IMR-90 (cell line): ENCODE measurements at places on chromosomes 1 and 21.

GRCh38 chr1:201404055-201404454, 4.9 kb upstream of the LAD1 start:
- DNase-seq: no peak

DNA sequence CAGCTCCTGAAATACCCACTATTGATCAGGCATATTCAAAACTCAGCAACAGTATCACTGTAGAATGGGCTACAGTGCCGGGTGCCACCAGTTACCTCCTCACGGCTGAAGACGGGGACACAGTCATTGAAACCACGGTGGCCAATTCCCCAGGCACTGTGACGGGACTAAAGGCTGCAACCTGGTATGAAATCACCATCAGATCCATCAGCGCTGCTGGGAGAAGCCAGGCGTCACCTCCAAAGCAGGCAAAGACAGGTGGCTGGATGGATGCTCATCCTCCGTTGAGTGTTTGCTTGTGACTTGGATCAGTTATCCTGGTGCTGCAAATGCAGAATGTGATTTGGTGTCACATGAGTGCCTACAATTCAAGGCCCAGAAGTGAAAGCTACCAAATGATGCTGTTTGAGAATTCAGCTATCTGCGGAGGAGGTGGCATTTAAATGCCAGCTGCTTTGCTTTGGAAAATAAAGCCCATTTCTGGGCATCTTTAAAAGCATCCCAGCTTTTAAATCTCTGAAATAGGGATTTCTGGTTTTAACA, 5.1 kb downstream of the FNDC7 start:
- no peak for DNase-seq

DNA sequence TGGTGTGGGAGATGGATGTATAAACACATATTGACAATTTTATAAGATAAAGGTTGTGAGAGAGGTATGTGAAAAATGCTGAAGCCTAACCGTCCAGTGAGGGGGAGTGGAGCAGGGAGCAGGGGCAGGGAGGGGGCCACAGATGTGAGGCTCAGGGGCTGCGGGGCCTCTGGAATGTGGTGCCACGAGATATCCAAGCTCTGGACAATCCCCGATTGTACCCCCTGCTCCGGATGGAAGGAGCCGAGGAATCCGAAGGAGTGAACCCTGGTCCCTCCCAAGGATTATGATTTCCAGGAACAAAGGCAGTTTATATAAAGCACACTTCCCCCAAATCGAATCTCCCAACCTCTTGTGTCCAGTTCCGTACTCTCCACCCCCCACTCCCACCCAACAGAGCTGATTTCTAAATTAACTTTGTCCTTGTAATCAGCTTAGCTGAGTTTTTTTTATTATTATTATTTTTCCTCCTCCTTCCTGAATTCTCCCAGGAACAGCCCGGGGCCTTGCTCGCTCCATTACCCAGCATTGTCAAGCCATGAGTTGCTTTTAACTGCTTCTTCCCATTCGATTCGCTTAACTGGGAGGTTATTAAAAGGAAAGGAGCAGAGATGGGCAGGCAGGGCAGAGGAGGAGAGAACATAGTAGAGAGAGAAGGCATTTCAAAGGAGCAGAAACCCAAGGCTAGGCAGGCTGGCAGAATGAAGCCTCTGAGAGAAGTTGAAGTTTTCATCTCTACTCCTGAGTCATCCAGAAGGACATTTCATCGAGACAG, 9.4 kb downstream of the KIRREL1 start:
- DNase-seq: peak; percentile 61

DNA sequence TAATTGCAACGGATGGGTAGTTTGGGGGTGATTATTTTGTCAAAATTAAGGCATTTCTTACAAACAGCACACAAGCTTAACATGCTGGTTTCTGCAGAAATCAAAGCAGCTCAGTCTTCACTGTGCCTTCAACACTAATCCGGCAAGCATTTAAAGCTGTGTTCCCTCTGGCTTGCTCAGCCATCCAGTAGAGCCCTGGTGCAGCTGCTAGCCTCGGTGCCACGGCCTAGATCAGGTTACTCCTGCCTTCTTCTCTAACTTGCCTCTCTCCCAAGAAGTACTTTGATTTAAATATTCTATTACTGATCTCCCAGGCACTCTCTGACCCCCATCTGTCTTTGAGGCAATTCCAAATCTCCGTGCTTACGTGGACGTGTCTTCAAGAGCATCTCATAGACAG, 85.6 kb downstream of the GREM2 start:
- peak; percentile 56 for DNase-seq

- peak; percentile 65 for DNase-seq
Observed at GRCh38 chr1:109181085-109181806, 32.5 kb upstream of the SARS1 start.

GRCh38 chr1:203215573-203215972, 13.9 kb downstream of the CHIT1 start:
- DNase-seq: no peak

- no peak for DNase-seq
Observed at GRCh38 chr1:246790364-246790763, 66.2 kb downstream of the SCCPDH start.

- DNase-seq: peak; percentile 57
Observed at GRCh38 chr1:236103646-236104218, 38.6 kb upstream of the GPR137B start.

- no peak for DNase-seq
Observed at GRCh38 chr1:33271666-33272505, 15.6 kb downstream of the ZNF362 start.

DNA sequence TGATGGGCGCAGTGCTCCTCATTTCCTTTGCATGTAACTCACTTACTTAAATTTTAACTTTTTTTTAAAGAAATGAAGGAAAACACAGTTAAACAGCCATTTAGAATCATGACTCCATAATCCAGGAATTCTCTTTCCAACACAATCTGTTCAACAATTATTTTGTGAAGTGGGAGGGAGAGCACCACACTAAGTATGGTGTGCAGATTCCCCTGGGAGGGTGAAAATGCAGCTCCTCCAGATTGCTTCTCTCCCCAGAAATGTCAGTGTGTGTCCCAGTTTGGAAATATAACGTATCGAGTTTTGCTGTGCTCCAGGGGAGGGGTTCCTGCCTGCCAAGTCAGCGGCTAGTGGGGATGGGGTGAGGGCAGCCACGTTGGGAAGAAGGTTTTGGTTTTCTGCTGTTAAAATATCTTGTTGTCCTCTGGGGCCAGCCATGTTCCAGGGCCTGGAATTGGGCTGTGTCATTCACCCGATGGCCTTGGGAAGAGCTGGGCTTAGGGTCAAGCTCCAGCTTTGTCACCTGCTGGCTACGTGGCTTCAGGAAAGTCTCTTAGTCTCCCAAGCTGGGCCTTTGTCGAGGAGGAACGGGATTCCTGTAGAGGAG, 17.3 kb upstream of the DISP3 start:
- DNase-seq: no peak
